Right ventricle myocardium superior (tissue), 1 donor: ENCODE measurements at places on chromosomes 1 and 21. TPM values are rescaled to one million over a fixed set of nuclear protein-coding genes. Genes with fewer than 3 reads are reported as not detected.

GRCh38 chr1:5686925-5687706, 305.1 kb downstream of the NPHP4 start:
- no peak for DNase-seq

- no peak for DNase-seq
Observed at GRCh38 chr1:27543284-27543683, 53.3 kb upstream of the WASF2 start.

DNA sequence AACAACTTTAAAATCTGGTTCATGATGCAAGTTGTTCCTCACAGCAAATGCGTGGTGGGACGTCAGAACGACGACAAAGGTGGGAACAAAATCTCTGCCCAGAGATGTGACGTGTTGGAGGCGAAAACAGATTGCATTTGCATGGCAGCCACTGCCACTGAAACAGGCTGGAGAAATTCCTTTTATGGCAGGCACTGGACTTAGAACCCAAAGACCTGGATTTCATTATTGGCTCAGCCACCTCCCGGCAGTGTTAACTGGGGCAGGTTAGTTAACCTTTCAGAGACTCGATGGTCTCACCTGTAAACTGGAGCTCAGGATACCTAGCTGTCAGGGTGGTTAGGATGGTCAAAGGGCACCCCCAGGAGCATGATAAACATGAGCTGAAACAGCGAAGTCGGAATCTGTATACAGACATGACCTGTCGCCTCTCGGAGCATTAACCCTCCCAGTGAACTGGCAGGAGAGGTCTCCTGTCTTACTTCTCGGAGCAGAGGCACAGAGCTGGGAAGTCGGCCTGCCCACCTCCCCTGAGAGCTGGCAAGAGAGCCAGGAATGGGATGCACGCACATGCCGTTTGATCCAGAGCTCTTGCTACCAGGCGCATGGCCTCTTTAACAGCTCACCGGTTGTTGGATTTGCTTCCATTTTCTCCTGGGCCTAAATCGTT, 59.2 kb upstream of the TARBP1 start:
- DNase-seq: no peak

- no peak for DNase-seq
Observed at GRCh38 chr1:65319141-65319540, 9.8 kb downstream of the DNAJC6 start.

BMP8B gene
- 0.27 TPM for total RNA-seq

S100A8 gene
- 42.5 TPM for total RNA-seq

DNA sequence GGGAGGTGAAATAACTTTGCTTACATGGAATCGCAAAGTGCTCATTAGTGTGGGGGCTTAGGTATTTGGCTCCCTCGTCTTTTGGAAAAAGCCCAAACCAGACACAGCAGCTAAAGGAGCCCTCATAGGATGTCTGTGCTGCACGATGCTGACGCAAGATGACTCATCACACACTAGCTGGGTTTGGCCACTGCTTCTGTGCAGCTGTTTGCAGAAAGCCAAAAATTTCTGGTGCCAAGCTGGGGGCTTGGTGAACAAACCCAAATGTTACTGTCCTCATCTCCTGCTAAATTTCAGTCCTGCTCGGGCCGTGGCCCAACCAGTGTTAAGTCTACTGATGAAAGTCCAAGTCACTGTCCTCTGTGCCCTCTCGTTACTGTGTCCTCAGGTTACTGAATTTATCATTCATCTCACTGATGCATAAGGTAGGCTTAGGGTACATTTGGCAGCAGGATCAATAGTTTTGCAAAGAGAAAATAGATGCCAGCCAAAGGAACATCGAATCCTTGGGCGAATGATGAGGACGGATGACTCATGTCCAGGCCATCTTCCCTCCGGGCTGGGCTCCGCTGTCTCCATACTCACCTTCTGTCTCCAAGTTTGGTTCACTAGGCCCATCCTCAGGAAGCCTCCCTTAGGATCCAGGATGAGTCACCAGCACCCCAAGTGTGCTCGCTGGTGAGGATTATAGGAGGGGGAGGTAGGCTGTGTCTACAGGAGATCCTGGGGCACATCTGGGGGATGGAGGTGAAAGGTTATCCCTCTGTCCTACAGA, 177.7 kb downstream of the ADSS2 start:
- DNase-seq: peak; percentile 66

KMO gene
- 0.56 TPM for total RNA-seq

PAQR6 gene
- total RNA-seq: 0.51 TPM

NMNAT2 gene
- total RNA-seq: 2.1 TPM

- DNase-seq: no peak
Observed at GRCh38 chr21:36089946-36090345, 20.1 kb downstream of the CBR1 start.

GRCh38 chr1:236064674-236065508, at the start of gene NID1:
Gene NID1, minus strand, starts transcription at chr1:236065090. Its CDS starts 11 bp downstream, at chr1:236065079.
- DNase-seq: peak; percentile 92

GRCh38 chr1:5507340-5507739, 484.9 kb downstream of the NPHP4 start:
- no peak for DNase-seq

GRCh38 chr1:248045209-248045608, 1.4 kb upstream of the OR2L3 start:
- DNase-seq: no peak

DNA sequence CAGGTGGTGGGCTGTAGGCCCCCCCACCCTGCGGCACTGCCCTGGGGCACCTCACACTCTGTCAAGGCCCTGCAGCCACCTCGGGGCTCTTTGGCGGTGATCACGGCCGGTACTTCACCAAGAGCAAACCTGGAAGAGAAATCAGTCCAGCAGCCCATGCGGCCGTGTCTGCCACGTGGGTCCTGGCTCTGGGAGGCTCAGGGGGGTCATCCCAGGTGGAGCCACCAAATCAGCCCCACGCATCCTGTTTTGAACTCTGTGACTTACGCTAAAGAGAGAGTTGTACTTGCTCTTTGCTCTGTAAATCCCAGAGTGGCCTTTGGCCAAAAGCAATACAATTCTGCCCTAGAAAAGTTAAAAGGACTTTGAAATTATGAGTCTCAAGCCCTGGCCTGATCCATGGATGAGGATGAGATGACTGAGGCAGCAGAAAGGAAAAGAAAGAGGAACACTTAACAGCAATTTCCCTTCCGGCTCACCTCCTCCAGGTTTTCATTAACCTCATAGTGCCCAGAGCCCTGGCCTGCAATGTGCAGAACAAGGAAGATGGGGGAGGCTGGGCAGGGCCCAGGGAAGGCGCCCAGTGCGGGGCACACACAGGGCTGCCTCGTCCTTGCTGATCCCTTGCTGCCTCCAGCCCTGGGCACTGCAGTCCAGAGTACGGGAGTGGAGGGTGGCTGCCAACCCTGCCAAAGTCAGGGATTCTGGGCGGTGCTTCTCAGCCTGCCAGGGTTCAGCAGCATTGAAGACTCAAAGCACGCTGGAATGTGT, 337.0 kb downstream of the MATN1 start:
- no peak for DNase-seq

- DNase-seq: peak; percentile 63
Observed at GRCh38 chr1:15848143-15848928, 829 bp downstream of the SPEN start.

LCA5L gene
- 0.83 TPM for total RNA-seq

GRCh38 chr1:164861632-164862031, 302.6 kb downstream of the PBX1 start:
- no peak for DNase-seq

C4BPA gene
- 0.08 TPM for total RNA-seq

DNA sequence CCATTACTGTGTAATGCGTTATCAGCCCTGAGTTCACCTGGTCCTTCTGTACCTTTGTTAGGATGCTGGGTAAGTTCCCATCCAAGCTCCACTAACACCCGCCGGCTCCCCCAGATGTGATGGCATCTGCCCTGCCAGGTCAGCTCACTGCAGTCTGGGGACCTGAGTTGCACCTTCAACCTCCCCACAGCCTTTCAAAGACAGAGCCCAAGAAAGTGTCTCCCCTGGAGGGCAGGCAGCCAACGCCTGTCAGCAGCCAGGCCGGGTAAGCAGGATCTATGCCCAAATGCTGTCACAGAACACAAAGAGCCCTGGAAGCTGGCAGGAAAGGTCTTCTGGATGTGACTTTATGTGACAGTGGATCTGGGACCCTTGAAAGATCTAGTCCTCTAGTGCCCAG, 13.7 kb downstream of the MRAP start:
- DNase-seq: peak; percentile 60

- DNase-seq: peak; percentile 38
Observed at GRCh38 chr1:150535511-150536287, 13.5 kb upstream of the ADAMTSL4 start.

PDZK1IP1 gene
- not detected for total RNA-seq

GRCh38 chr1:233055879-233056641, 105.6 kb downstream of the NTPCR start:
- no peak for DNase-seq

DNA sequence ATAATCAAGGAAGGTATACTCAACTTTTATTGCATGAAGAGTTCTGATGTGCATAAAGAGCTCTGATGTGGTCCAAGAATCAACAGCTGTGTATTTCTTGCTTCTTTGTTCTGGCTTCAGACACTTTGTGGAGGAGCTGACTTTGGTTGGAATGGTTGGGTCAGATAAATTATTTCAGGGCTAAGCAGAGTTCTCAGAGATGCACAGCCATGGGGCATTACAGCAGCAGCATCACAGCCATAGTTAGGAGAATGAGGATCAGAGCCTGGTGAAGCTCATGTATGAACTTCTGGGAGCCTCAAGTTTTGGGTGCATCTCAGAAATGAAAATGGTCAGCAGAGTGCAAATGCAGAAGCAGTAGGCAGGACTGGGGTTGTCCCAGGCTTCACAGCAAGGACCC, 267.4 kb upstream of the RUNX1 start:
- no peak for DNase-seq

GRCh38 chr1:160945079-160945478, 9.5 kb downstream of the ITLN2 start:
- DNase-seq: no peak

DNA sequence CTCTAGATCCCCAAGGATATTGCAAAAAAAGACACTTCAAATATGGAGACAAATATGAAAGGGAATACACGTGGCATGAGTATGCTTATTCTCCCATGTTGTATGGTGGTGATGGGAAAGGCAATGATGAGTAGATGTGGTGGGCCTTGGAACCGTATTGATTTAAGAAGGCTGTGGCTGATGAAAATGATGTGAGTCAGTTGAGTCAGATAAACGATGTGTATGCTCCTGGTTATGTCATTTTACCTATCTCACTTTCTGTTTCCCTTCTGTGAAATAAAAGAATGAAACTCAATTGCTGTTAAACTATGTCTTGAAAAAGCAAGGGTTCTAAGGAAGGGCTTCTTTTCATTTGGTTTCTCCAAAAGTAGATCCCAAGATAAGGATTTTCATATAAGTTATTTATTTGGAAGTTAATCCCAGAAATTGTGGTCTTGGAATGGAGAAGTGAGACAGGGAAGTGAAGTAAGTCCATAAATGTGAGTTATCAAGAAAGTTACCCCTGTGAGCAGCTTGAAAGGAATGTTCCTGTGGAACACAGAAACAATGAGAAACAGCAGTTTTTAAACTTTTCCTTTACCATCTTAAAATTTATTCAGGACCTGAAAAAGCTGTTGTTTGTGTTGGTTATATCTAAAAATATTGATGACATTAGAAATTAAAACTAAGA, 292.0 kb downstream of the DUSP10 start:
- DNase-seq: no peak
